ENCODE measurements at places on chromosomes 3 and 15. TPM values are rescaled to one million over a fixed set of nuclear protein-coding genes. Genes with fewer than 3 reads are reported as not detected.

GRCh38 chr15:77028451-77029165, 33.7 kb downstream of the PSTPIP1 start:
- no peak for DNase-seq

GRCh38 chr3:56997041-56997440, 63.4 kb upstream of the SPATA12 start:
- DNase-seq: no peak

DNA sequence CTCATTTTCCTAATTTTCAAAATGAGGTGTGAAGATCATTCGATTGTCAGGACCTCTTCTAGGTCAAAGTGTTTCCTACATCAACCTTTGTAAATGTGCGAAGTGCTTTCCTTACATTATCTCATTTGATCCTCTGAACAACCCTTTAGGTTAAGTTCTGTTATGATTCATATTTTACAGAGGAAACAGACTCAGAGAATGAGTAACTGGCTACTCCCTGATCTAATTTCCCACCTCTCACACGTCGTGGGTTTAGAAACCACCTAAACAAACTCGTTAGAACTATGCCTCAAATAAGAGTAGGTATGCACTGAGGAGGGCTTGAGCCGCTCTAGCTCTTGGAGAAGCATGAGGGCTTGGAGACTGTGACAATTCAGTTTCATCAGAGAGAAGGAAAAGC, 148.6 kb downstream of the CD47 start:
- no peak for DNase-seq

FGF7 gene
- 3.6 TPM for total RNA-seq

LDHAL6B gene
- total RNA-seq: not detected
